ENCODE measurements at places on chromosomes 4 and X.
A peak's percentile ranks its signal among the peaks of the same experiment; 100 is the strongest.

DNA sequence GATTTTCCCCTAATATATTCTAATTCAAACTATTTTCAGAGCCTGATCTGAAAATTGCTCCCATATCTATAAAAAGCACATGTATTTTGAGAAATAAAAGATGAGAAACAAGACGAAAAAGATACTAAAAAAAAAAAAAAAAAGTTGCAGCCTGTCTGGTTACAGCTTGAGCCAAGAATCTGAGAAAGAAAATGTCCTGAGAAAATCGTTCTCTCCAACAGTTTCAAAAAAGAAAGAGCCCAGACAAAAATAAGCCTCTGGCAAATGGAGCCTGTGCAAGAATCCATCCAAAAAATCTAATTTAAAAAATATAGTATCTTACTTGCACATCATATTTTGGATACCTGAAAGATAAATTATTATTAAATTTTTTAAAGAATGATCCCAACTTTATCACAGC lies 163.0 kb upstream of the TBL1X start:
- DNase-seq: no peak

GRCh38 chrX:135643916-135644315 lies 69.5 kb upstream of the CT45A1 start:
- DNase-seq: no peak

GRCh38 chrX:46587158-46587557 lies 13.6 kb downstream of the CHST7 start:
- no peak for DNase-seq

DNA sequence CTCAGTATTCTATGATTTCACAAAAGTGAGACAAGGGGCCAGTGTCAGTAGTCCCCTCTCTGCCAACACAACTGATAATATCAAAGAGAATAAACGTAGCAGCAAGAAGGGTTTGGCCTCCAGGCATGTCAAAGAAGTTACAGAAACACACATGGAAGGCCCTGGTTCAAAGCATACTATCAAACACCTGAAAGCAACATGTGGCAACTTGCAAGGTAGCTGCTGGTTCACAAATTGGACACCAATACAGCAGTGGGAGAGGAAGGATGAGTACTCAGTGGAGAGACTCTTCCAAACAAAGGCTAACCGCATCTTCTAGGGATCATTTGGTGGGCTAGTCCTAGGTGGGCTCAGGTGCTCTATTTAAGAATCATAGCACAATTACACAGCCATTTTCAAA lies 74.9 kb upstream of the MAOA start:
- no peak for DNase-seq

DNA sequence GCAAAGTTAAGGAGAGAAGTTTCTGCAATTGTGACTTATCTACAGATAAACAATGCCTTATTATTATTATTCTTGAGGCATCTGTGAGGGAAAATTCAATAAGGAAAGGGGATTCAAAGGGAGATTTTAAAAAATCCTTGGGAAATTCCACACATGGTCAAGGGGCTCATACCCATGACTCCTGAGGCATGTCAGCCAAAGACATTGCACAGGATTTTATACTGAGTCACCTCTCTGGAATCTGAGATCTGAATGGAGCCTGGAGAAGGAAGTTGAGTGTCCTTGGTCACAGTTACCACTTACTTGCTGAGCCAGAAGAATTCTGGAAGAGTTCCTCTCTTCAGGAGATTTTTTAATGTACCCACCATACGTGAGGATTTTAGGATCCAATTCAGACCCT lies 14.4 kb upstream of the CXCL8 start:
- DNase-seq: peak; percentile 97

- no peak for DNase-seq
Observed at GRCh38 chr4:76605099-76605563, 170.1 kb downstream of the SHROOM3 start.

DNA sequence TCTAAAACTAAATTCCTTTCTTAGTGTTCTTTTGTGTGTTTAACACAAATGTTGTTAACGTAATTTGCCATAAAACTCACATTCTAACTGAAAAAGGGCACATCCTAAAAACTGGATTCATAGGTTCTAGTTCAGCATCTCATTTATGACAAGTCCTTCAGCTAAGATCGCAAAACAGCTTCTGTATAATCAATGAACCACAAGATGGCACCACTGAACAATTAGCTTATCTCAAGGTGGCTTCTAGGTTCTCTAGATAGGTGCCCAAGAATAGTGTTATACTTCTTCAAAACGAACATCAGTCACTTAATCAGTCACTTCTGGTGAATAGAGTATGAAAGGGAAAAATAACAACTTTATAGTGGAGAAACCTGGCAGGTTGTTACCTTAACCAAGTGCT lies 54.3 kb downstream of the NRK start:
- no peak for DNase-seq

- DNase-seq: no peak
Observed at GRCh38 chrX:24468245-24468644, 3.2 kb downstream of the PDK3 start.

DNA sequence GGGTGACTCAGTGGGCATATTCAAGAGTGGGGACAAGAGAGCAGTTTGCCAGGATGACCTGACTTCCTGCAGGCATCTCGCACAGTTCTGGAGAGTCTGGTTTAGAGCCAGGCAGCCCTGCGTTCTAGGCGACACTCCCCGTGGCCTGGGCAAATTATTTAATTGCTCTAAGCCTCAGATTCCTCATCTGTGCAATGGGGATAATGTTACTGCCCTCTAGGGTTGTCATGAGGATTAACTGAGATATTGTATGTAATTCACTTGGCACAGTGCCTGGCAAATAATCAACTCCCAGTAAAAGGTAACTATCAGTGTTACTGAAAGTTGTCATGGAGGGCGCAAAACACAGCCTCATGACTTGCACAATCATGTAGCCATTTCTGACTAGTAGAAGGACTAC lies 48.8 kb upstream of the PITX2 start:
- DNase-seq: no peak

GRCh38 chr4:140346136-140346535 lies 27.3 kb upstream of the SCOC start:
- DNase-seq: no peak

- DNase-seq: no peak
Observed at GRCh38 chr4:170687751-170688150, 598.0 kb upstream of the AADAT start.
